ENCODE measurements at places on chromosomes 5 and 9. TPM values are rescaled to one million over a fixed set of nuclear protein-coding genes. Genes with fewer than 3 reads are reported as not detected.

Gene CARTPT
- total RNA-seq: 5.5 TPM

Gene ADAMTSL1
- total RNA-seq: 3.6 TPM

Gene SPDL1
- total RNA-seq: 13.3 TPM

Gene SV2C
- 10.9 TPM for total RNA-seq

Gene NR5A1
- not detected for total RNA-seq

Gene FBN2
- total RNA-seq: 0.92 TPM
